ENCODE measurements at places on chromosomes 2 and 18. TPM values are rescaled to one million over a fixed set of nuclear protein-coding genes. Genes with fewer than 3 reads are reported as not detected.

DNA sequence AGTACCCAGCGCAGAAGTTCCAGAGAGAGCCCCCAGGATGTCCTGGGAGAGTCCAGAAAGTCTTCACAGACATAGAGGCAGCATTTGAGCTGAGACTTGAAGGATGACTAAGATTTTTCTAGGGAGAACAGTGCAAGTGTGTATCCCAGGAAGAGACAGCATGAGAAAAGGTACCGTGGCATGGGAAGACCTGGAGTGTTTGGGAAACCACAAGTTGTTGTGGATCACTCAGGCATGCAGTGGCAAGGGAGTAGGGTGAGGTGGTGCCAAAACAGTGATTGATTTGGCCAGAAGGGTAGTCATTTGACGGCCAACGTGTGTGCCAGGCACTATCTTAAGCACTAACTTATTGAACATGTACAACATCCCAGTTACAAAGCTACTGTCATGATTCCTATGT is 24.5 kb upstream of the KCNK3 start:
- peak; percentile 18 for DNase-seq
- no peaks in the 10 kb centered on the region for H3K27me3 ChIP-seq
- no peaks in the 10 kb centered on the region for H3K4me1 ChIP-seq
- no peaks in the 10 kb centered on the region for H3K36me3 ChIP-seq
- no peak overlapping the region for H3K27ac ChIP-seq

- H3K27me3 ChIP-seq, result no peaks in the 10 kb centered on the region
- H3K4me1 ChIP-seq, result no peaks in the 10 kb centered on the region
- no peak overlapping the region for H3K27ac ChIP-seq
- H3K4me3 ChIP-seq, result no peak overlapping the region
- DNase-seq, result no peak
- no peaks in the 10 kb centered on the region for H3K36me3 ChIP-seq
These were observed 313.8 kb downstream of the MTX2 start for GRCh38 chr2:176582990-176583481.

GRCh38 chr18:44856157-44856556 is 175.5 kb downstream of the SETBP1 start:
- no peak overlapping the region for H3K27ac ChIP-seq
- no peak overlapping the region for H3K4me3 ChIP-seq
- DNase-seq, result no peak
- H3K4me1 ChIP-seq, result peaks cover 3% of the 10 kb centered on the region
- no peaks in the 10 kb centered on the region for H3K27me3 ChIP-seq

GRCh38 chr2:108825254-108825653 is 38.7 kb downstream of the CCDC138 start:
- peaks cover 39% of the 10 kb centered on the region for H3K36me3 ChIP-seq
- no peak overlapping the region for H3K4me3 ChIP-seq
- H3K27me3 ChIP-seq, result no peaks in the 10 kb centered on the region
- no peak overlapping the region for H3K27ac ChIP-seq
- H3K4me1 ChIP-seq, result no peaks in the 10 kb centered on the region
- DNase-seq, result no peak

DNA sequence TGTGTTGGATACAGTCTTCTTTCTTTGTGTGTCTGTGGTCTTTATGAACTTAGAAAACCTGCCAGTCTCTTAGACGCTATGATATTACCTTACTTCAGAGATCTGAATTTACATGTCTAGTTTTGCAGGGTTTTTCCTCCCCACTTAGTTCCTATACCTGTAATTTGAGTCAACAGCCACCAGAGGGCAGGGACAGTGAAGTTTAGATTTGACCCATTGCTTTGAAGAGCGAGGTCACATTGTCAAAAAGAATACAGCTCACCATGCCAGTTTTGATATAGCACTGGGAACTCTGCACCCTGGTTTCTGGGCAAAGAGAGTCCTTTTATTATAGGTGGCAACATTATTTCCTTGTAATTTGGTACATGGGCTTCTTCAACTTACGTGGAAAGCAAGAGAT is 102.3 kb downstream of the MAPK4 start:
- peaks cover 5% of the 10 kb centered on the region for H3K4me1 ChIP-seq
- peak; percentile 49 for DNase-seq
- H3K27ac ChIP-seq, result no peak overlapping the region
- H3K36me3 ChIP-seq, result no peaks in the 10 kb centered on the region
- no peaks in the 10 kb centered on the region for H3K27me3 ChIP-seq

- no peak for DNase-seq
- no peak overlapping the region for H3K4me3 ChIP-seq
- H3K36me3 ChIP-seq, result no peaks in the 10 kb centered on the region
- no peaks in the 10 kb centered on the region for H3K4me1 ChIP-seq
- no peaks in the 10 kb centered on the region for H3K27me3 ChIP-seq
These were observed 66.5 kb downstream of the PDCL3 start for GRCh38 chr2:100629309-100629708.

- H3K27ac ChIP-seq, result no peak overlapping the region
- H3K27me3 ChIP-seq, result no peaks in the 10 kb centered on the region
- no peaks in the 10 kb centered on the region for H3K4me1 ChIP-seq
- no peak overlapping the region for H3K4me3 ChIP-seq
These were observed 36.0 kb upstream of the TTC27 start for GRCh38 chr2:32591669-32592463.

- no peaks in the 10 kb centered on the region for H3K36me3 ChIP-seq
- H3K27ac ChIP-seq, result no peak overlapping the region
- H3K27me3 ChIP-seq, result no peaks in the 10 kb centered on the region
- DNase-seq, result peak; percentile 7
- no peak overlapping the region for H3K4me3 ChIP-seq
These were observed 97.9 kb downstream of the VAPA start for GRCh38 chr18:10011751-10012150.

DNA sequence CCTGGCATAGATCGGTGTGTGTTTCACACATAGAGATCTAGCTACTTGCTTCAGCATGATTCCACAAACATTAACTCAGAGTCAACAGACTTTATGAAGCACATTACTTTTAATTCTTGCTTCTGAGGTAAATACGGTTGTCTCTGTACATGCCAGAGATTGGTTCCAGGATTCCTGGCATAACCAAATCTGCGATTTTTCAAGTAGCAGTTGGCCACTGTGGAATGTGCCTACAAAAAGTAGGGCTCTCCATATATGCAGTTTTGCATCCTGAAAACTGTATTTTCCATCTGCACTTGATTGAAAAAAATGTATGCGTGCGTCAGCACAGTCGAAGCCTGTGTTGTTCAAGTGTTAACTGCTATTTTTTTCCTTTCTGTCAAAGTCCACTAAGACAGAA is 85.0 kb downstream of the ZAP70 start:
- H3K36me3 ChIP-seq, result peaks cover 79% of the 10 kb centered on the region
- no peak overlapping the region for H3K27ac ChIP-seq
- DNase-seq, result no peak

- H3K4me1 ChIP-seq, result no peaks in the 10 kb centered on the region
- DNase-seq, result no peak
- no peak overlapping the region for H3K27ac ChIP-seq
- H3K36me3 ChIP-seq, result no peaks in the 10 kb centered on the region
- H3K4me3 ChIP-seq, result no peak overlapping the region
These were observed 130.0 kb upstream of the FBXO11 start for GRCh38 chr2:48036312-48036711.

GRCh38 chr18:38941711-38942561 is 1376.3 kb upstream of the CELF4 start:
- H3K27ac ChIP-seq, result no peak overlapping the region
- no peaks in the 10 kb centered on the region for H3K36me3 ChIP-seq
- no peak overlapping the region for H3K4me3 ChIP-seq
- no peak for DNase-seq
- no peaks in the 10 kb centered on the region for H3K4me1 ChIP-seq

- H3K27me3 ChIP-seq, result no peaks in the 10 kb centered on the region
- H3K4me3 ChIP-seq, result no peak overlapping the region
- no peak for DNase-seq
- H3K4me1 ChIP-seq, result no peaks in the 10 kb centered on the region
These were observed 21.0 kb downstream of the PNPT1 start for GRCh38 chr2:55672630-55673029.

DNA sequence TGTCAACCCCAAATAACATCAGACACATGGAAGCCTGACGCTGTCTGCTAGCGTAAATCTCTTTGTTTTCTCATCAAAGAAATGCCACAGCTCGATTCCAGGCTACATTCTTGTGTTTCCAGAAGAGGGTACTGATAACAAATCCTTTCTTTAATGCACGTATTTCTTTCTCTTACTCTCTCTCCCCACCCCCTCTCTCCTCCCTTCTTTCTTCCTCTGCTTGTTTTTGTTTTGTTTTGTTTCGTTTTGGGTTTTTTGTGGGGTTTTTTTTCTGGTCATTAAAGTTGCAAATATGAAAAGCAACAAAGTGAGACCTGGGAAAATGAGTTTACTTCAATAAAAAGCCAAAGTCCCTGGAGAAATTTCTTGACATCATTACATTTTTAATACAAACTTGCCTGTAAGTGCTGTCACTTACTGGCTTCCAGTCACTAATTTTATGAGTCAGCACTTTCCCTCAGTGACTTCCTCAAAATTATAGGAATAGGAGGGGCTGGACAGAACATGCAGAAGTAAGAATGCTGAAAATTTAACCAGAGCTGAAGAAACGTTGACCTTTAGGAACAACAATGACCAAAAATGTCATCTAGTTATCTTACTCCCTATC is 106.7 kb upstream of the NABP1 start:
- H3K4me1 ChIP-seq, result peaks cover 8% of the 10 kb centered on the region
- H3K36me3 ChIP-seq, result no peaks in the 10 kb centered on the region
- no peak for DNase-seq
- no peak overlapping the region for H3K4me3 ChIP-seq

DNA sequence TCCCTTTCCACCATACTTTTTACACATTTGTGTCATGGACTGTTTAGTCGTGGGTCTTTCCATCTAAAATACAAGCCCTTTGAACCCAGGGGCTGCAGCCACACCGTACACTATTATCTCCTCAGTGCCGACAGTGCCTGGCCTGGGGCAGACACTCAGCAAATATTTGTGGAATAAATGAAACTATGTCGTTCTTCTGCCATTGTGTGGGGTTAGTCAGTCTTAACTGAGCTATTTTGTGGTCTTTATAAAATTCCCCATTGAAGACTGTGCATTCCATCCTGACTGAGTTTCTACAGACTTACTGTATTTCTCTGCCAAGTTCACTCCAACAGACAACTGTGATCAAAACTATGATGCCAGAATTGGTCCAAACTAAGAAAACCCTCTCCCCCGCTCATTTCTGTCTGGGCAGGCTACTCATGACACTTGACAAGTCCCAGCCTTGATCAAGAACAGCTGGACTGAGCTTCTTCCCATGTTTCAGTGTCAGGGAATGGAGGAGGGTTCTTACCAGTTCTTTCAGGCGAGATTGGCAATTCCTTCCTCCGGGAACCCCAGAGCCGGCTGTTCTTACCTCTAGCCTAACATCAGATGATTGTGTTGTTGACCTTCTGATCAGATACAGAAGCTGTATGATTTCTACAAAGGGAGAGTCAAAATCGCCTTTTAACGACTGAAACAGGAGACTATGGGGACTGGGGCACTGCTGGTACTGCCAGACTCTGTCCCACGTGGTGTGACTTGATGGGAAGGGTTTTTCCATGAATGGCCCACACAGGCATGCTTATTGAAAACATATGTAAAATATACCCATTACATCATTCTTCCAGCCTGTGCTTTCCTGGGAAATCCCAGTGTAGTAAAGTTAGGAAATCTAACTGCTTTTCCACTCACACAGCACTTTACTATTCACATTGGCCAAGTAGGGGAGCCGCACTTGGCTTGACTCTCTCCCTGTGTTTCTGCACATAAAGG is 77.4 kb upstream of the NPAS2 start:
- no peak overlapping the region for H3K4me3 ChIP-seq
- H3K27me3 ChIP-seq, result no peaks in the 10 kb centered on the region
- no peaks in the 10 kb centered on the region for H3K36me3 ChIP-seq
- H3K27ac ChIP-seq, result no peak overlapping the region

- H3K4me3 ChIP-seq, result no peak overlapping the region
- peak; percentile 84 for DNase-seq
- H3K27ac ChIP-seq, result peak overlapping the region; percentile 71
- H3K27me3 ChIP-seq, result no peaks in the 10 kb centered on the region
These were observed 111.4 kb downstream of the NFATC1 start for GRCh38 chr18:79507076-79507545.

GRCh38 chr18:49585781-49586663 is 24.2 kb downstream of the LIPG start:
- H3K4me1 ChIP-seq, result no peaks in the 10 kb centered on the region
- H3K36me3 ChIP-seq, result no peaks in the 10 kb centered on the region
- no peak overlapping the region for H3K27ac ChIP-seq
- no peak overlapping the region for H3K4me3 ChIP-seq
- DNase-seq, result peak; percentile 85
- H3K27me3 ChIP-seq, result no peaks in the 10 kb centered on the region

DNA sequence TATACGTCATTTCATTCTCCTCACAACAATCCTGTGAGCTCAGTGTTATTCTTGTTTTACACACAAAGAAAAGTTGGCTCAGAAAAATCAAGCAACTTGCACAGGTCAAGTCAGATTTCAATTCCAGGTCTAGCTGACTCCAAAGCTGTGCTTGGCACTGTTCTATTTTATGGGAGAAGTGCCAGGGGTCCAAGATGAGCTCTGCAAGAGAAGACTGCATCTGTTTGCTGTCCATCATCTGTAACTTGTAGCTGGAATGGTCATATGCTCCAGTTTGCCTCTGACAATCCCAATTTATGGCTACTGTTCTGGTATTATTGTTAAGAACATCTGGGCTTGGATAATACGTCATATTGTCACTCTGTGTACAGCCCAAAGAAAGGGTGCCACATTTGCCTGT is 28.9 kb downstream of the KCNF1 start:
- H3K36me3 ChIP-seq, result no peaks in the 10 kb centered on the region
- DNase-seq, result no peak
- no peaks in the 10 kb centered on the region for H3K27me3 ChIP-seq
- no peak overlapping the region for H3K27ac ChIP-seq

DNA sequence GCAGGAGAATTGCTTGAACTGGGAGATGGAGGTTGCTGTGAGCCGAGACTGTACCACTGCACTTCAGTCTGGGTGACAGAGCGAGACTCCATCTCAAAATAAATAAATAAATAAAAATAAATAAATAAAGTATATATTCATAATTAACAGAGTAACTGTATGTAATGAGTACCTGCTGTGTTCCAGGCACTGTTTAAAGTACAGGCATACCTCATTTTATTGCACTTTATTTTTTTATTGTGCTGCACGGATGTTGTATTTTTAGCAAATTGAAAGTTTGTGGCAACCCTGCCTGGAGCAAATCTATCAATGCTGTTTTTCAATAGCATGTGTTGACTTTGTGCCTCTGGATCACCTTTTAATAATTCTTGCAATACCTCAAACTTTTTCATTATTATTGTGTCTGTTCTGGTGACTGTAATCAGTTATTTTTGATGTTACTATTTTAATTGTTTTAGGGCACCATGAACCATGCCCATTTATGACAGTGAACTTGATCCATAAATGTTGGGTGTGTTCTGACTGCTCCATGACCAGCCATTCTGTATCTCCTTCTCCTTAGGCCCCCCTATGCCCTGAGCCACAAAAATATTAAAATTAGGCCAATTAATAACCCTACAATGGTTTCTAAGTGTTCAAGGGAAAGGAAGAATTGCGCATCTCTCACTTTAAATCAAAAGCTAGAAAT is 27.5 kb upstream of the CD8A start:
- H3K27ac ChIP-seq, result no peak overlapping the region
- H3K4me1 ChIP-seq, result no peaks in the 10 kb centered on the region
- no peaks in the 10 kb centered on the region for H3K27me3 ChIP-seq
- H3K4me3 ChIP-seq, result no peak overlapping the region
- H3K36me3 ChIP-seq, result no peaks in the 10 kb centered on the region

GRCh38 chr18:56748698-56749268 is 97.6 kb downstream of the WDR7 start:
- H3K4me3 ChIP-seq, result no peak overlapping the region
- no peak for DNase-seq
- no peaks in the 10 kb centered on the region for H3K27me3 ChIP-seq
- H3K4me1 ChIP-seq, result no peaks in the 10 kb centered on the region

ANKAR gene
- 4.9 TPM for total RNA-seq

ABCG5 gene
- not detected for total RNA-seq

AAK1 gene
- 30.5 TPM for total RNA-seq

NDUFS1 gene
- 81.1 TPM for total RNA-seq

RGPD3 gene
- total RNA-seq, result 0.28 TPM

ADAM23 gene
- 18.1 TPM for total RNA-seq

PLEKHH2 gene
- total RNA-seq, result 5.3 TPM

SDC1 gene
- 11.0 TPM for total RNA-seq

All from endodermal cell (in vitro differentiated cells).